Neuronal stem cell (in vitro differentiated cells): ENCODE measurements at places on chromosomes 7 and 10.

DNA sequence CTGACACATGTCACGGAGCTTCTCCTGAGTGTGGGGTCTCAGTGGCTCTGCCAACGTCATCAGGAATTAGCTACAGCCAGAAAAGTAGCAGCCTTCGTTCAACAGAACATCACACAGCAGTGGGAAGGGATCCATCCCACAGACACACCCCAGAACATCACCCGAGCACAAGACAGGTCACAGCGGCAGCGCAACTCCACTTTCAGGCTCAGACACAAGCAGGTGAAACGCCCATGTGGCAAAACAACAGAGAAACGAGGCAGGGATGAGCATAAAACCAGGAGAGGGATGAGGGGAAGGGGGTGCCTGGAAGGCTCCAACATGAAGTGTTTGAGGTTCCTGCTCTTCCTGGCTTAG is 44.8 kb downstream of the CAMK2B start:
- DNase-seq, result no peak

DNA sequence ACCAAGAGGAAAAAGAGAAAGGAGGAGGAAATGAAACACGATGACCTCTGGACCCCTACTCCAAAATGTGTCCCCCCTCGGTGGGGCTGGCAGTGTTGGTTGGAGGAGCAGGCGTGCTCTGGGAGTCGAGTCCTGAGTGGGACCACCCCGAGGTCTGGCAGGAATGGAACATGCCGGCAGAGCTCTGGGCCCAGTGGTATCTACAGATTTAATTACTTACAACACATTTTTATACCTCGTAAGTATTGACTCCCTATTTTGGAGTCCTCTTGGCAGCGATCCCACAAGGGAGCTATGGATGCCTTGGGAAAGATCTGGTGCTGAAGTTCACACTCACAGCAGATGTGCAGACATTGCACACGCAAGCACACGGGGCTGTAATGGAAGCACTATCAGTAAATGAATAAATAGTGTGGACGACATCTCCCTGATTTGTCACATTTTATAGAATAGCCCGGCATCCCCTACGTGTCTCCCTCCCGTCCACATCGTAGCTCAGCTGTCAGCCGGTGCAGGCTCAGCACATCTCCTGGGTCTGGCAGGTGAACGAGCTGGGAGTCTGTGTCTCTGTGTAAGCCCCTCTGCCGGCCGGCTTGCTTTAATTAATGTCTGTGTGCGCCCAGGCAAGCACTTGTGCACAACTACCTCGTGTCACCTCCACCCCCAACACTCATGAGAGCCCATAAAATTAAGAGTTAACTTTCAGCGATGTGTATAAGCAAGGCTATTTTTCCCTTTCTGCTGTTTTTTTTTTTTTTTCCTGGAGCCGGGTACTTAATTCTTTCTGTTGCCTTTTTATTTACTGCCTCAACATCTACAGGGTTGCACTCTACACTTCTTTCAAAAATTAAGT is 603.2 kb downstream of the LRMDA start:
- no peak for DNase-seq

- DNase-seq, result no peak
Measured at GRCh38 chr10:86098187-86098881, 268.3 kb downstream of the GRID1 start.

GRCh38 chr10:61463035-61463909 is 10.1 kb upstream of the TMEM26 start:
- no peak for DNase-seq

- DNase-seq, result no peak
Measured at GRCh38 chr10:112792487-112793201, 157.4 kb upstream of the TCF7L2 start.

- DNase-seq, result no peak
Measured at GRCh38 chr7:45873355-45873754, 473 bp upstream of the CCDC201 start.

DNA sequence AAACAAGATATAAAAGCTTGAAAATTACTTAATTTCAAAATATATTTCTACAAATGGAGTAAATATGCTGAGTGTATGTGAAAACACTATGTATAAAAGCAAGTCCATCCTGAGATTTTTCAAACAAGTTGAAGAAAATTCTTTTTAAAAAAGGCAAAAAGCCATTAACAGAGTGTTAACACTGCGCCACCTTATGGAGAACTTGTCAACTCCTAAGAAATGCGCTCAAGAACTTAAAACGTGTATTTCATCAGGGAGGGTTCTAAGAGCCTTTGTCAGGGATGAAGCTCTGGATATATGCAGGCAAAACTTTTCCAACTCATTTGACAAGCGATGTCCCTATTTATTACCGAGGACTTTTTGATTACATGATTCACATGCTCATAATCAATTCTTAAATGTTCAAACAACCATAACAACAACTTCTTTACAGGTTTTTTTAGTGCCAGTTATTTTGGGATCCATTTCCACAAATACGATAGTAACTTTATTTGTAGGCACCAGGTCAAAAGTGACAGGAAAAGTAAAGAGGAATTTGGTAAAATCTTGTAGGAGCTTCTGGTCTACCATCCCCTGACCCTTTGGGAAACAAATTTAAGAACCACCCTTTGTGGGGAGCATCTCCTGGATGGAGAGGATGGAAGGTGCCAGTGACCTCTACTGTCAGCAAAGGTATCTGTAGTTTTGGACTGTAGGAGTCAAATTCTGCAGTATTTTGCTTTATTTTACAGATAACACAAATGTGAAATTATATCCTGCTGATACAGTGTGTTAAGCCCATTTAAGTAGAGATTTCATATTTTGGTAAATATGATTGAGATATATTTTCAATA is 23.2 kb downstream of the CALCR start:
- DNase-seq, result peak; percentile 33

- DNase-seq, result no peak
Measured at GRCh38 chr7:46414946-46415345, 493.9 kb upstream of the IGFBP3 start.

DNA sequence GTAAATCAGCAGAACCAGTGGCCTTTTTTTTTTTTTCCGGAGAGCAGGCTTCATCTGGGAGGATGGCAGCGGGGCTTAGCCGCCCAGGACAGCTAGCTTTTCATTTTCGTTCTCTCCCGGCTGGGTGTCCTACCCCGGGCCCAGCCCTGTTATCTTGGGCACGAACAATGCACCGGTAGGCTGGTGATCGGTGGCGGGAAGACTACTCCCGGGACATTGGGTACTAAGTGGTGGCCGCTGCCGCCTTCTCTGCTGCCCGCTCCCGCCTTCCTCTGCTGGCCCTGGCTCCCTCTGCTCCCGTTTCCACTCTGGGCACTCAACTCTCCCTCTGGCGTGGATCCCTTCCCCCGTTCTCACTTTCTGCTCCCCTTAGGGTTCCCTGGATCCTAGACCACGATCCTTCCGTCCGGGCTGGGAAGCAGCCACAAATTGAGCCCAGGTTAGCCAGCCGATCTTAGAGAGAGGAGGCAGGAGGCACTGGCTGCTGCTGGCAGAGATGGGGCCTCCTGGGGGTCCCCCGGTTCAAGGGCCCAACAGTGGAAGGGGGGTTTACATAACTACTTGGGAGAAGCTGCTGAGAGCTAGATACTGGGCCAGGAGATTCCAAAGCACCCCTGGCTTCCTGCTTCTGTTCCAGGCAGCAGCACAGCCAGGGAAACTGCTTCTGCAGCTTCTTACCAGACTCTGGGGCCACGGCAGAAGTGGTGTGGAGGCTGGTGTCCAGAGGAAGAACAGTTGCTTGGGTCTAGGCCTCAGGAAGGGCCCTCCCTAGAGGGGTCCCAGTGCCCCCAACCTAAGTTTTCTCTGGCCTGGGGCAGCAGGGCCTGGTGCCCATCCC is 1.8 kb downstream of the TLX1 start:
- DNase-seq, result no peak

- no peak for DNase-seq
Measured at GRCh38 chr10:15543994-15544393, 172.9 kb upstream of the FAM171A1 start.

DNA sequence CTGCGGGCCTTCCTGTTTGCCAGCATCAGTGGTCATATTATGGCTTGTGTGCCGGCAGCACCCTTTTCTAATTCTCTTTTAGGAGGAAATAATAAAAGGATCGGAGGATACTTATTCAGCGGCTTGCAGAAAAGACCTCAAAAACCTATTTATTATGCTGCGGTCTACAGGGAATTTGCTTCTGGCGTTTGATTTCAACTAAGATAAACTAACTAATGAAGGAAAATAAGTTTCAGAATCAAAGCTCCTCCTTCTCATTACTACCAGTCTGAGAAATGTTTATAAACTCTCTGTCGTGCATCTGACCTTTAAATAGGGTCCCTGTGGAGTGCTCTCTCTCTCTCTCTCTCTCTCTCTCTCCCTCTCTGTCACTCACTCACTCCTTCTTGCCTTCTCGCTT is 335.0 kb upstream of the GLI3 start:
- no peak for DNase-seq

DNA sequence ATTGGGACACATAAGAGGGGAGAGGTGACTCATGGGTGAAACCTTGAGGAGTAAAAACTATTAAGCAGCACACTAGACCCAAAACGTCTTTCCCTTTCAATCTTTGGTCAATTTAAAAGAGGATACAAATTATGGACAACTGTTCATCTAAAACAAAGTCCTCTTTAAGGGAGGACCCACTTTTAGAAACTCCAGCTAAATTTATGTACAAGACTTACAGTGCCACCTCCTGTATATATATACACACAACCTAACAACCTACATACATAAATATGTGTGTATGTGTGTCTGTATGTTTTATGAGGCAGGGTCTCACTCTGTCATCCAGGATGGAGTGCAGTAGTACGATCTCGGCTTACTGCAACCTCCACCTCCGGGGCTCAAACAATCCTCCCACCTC is 18.1 kb upstream of the ZC3HAV1 start:
- no peak for DNase-seq
